Activated CD4-positive, alpha-beta T cell treated with anti-CD3 and anti-CD28 coated beads for 4 hours (primary cell): ENCODE measurements at places on chromosomes 2 and 18.
A peak's percentile ranks its signal among the peaks of the same experiment; 100 is the strongest.

- peak; percentile 58 for DNase-seq
Measured at GRCh38 chr2:27074738-27075565, 3.5 kb upstream of the EMILIN1 start.

DNA sequence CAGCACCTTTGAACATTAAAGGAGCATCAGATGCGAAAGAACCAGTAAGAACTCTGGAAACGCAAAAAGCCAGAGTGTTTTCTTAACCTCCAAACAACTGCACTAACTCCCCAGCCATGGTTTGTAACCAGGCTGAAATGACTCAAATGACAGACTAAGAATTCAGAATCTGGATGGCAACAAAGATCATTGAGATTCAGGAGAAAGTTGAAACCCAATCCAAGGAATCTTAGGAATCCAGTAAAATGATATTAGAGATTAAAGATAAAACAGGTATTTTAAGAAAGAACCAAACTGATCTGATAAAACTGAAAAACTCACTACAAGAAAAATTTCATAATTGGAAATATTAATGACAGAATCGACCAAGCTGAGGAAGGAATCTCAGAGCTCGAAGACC is 116.7 kb downstream of the PTRHD1 start:
- DNase-seq = no peak

GRCh38 chr2:134143568-134143967 is 110.3 kb upstream of the MGAT5 start:
- no peak for DNase-seq

DNA sequence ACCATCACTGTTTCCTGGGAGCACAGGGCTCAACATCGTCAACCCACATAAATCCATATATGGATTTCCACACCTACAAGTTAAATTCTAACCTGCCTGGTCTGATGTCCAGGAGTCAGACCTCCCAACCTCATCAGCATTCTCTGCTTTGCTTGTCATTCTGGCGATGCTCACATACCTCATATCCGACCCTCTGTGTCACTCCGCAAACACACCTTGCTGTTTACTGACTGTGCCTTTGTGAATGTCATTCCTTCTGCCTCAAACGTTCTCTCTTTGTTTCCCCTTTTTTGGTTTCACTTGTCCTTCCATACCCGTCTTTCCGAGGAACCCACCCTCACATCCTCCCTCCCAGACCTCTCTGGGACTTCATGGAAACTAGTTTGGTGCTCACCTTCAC is 187.1 kb downstream of the ACTR3 start:
- no peak for DNase-seq

DNA sequence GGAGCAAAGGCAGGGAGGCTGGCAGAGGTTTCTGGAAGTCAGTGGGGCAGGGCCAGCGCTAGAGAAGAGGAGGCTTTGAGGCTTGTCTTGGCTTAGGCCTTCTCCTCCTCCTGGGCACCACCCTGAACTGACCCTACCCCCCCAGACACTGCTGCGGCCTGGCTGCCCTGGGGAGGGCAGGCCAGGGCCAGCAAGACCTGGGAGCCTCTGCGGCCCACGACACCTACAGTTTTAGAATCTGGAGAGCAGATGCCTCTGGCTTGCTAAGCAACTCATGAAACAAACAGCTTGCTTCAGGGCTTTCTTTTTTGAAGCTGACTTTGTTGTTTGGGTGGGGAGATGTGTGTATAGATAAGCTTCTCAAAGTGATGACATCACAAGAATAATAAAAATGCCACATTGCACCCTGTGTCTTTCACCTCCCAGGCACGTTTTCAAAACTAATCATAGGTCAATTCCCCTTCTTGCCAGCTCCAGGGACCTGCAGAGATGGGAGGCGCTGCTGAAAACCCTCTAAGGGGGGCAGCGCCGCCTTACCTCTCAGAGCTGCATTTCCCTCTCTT is 46.2 kb upstream of the SMAD7 start:
- DNase-seq = no peak

- no peak for DNase-seq
Measured at GRCh38 chr2:211113334-211114175, 557.2 kb downstream of the CPS1 start.

DNA sequence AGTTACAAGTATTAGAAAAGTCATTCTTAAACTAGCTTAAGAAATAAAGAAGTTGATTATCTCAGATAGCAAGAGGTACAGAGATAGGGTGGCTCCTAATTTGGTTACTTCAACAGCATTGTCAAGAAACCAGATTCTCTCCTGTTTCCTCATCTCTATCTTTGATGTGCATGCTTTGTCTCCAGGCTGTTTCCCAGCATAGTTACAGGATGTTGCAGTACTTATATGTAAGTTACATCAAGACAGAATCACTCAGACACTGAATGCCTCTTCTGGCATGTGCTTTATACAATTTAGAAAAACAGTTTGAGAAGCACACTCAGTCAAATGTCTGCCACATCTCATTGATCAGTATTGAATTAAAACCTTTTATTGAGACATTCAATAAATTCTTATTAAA is 189.5 kb upstream of the UBE2E3 start:
- DNase-seq = no peak

GRCh38 chr2:12856934-12857601 is 140.3 kb downstream of the TRIB2 start:
- DNase-seq = peak; percentile 20

GRCh38 chr2:101310834-101311695 is 2.6 kb upstream of the RNF149 start:
- peak; percentile 12 for DNase-seq

GRCh38 chr2:158953926-158954763 is 14.3 kb upstream of the TANC1 start:
- peak; percentile 24 for DNase-seq

DNA sequence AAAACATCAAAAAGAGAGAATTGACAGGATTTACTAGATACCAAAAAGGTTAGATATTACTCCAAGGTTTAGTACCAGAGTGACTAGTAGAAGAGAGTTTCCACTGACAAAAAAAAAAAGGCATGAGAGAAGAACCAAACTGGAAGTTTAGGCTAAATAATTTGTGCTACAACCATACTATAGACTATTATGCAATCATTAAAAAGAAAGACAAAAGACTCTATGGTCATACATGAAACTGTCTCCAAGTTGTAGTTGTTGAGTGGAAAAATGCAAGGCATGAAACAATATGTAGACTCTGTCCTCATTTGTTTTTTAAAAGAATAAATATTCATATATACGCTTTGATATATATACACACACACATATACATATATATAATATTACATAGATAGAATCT is 1.7 kb upstream of the EXOC6B start:
- DNase-seq = no peak

DNA sequence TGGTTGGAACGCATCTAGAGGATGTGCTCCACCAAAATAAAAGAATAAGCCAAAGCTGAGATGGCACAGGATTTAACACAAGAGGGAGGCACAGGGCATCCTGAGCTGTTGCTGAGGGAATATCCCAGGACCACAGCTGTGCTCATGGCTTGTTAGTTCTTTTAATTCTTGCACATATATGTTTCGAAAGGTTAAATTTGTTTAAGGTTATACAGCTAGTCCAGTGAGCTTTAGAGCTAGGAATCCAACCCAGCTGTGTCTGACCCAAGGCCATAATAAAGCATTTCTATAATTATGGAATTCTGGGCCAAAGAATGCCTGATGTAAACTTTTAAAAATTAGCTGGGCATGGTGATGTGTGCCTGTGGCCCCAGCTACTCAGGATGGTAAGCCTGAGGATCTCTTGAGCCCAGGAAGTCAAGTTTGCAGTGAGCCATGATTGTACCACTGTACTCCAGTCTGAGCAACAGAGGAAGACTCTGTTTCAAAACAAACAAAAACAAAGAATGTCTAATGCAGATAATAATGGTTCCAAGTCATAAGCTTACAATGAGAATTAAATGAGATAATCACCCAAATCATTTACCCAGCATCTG is 66.4 kb upstream of the CCBE1 start:
- DNase-seq = no peak

- no peak for DNase-seq
Measured at GRCh38 chr2:144201126-144201525, 318.8 kb downstream of the ZEB2 start.

- DNase-seq = no peak
Measured at GRCh38 chr2:195652911-195653310, 4.1 kb upstream of the SLC39A10 start.

DNA sequence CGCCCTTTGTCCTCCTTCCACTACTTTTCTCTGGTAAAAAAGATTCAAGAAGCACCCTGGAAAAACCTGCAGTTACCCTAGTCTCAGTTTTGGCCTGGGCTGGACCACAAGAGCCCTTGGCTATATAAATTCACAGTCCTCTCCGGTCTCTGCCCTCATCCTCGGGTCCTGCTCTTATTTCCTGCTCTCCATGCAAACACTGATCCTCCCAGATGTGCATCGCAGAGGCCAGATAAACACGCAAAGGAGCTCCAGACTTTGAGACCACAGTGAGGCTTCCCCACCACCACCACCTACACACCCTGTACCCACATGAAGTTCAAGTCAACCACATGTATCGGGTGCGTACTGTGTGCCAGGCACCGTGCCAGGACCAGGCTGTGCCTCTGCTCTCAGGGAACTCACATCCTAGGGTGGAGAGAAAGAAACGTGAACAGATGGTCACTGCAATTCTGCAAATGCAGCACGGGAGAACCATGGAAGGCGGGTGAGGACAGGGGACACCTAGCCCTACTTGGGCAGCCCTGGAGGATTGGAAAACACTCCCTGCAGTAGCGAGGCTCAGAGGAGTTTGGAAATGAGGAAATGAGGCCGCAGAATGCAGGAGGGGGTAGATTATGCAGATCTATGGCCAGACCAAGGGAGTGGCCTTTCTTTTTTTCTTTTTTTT is 7.4 kb downstream of the CTDSP1 start:
- peak; percentile 62 for DNase-seq

GRCh38 chr2:176066645-176067588 is 16.8 kb downstream of the EVX2 start:
- DNase-seq = no peak

- DNase-seq = no peak
Measured at GRCh38 chr2:1754046-1754445, 9.7 kb upstream of the PXDN start.

DNA sequence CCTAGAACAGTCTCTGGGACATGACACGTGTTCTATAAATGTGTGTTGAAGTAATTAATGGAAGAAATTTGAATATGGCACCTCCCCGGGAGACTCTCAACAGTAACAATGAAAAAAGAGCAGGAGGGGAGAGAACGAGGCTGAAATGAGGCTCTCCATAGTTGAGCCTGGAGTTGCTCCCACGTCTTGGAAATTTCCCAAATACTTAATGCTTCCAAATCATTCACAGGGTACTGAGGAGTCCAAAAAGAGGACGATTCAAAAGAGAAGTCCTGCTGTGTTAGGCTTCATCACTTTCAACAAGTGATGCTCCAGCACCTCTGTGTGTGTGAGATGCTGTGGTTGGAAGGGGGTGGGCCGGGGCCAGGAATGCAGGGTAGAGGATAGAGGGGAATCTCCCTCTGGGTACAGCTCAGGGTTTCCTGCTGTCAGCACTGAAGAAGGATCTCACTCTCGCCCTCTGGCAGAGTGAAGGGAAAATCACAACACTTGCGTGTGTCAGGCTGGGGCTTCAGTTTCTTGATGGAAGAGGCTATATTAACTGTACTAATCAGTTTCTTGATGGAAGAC is 18.1 kb upstream of the ZNF407 start:
- DNase-seq = no peak

- DNase-seq = no peak
Measured at GRCh38 chr2:121135168-121135853, 149.7 kb downstream of the TFCP2L1 start.

- no peak for DNase-seq
Measured at GRCh38 chr2:209476367-209477208, 52.7 kb downstream of the MAP2 start.

DNA sequence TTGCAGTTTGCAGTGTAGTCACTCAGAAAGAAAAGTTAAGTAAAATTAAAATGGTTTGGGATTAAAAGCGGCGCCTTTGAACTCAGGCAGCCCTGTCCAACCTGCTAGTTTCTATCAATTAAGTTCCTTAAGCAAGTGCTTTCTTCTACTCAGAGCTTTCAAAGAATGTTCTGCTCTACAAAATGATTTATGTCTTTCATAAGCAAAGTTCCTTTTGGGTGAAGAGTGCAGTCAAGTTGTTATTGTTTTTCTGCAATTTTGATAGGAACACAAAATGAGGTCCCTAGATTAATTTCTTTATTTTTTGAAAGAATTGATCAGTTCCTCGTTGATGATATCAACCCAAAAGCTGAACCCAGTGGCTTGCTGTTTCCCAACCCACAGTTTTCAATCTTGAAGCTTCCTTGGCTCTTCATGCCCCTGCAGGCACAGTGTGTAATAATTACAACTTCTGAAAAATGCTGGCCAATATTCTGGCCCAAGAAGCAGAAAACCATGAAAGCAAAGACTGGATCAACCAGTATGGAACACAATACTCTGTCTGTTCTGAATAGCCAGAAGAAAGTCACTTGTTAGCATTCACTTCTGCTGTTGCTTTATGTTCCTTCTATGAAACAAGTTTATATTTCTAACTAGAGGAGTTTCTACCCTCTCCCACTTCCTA is 89.1 kb downstream of the TGIF1 start:
- DNase-seq = no peak

DNA sequence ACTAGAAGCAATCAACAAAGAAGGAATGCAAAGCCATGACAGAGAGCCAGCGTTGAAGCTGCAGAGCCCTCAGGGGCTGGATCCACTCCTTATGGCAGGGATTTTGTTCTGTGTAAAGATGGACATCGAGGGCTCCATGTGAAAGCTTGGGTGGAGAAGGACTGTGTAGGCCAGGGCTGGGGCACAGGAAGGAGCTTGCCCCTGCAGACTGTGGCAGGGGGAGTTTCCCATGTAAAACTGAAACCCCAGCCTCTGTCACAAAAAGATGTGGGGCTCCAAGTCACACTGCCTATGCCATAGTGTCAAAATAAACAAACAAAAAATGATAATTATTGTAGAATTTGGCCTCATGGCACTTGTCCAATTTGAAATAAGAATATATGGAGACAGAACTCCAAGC is 408.7 kb upstream of the HS6ST1 start:
- DNase-seq = no peak

- DNase-seq = no peak
Measured at GRCh38 chr2:175418224-175418835, 236.8 kb upstream of the ATP5MC3 start.

DNA sequence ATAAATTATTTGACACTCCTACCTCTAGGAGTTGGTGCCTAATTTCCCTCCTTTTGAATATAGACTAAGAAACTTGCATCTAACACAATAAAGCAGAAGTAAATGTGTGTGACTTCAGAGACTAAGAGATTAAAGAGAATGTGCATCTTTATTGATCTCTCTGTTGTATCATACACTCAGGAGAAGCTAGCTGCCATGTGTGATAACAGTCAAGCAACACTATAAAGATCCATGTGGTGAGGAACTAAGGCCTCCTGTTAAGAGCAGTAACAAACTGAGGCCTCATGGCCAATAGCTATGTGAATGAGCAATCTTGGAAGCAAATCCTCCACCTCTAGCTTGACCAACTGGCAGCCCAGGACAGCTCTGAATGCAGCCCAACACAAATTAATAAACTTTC is 3.4 kb downstream of the FANCL start:
- no peak for DNase-seq
